HTR-8/SVneo (cell line): ENCODE measurements at places on chromosomes 4 and X.

DNA sequence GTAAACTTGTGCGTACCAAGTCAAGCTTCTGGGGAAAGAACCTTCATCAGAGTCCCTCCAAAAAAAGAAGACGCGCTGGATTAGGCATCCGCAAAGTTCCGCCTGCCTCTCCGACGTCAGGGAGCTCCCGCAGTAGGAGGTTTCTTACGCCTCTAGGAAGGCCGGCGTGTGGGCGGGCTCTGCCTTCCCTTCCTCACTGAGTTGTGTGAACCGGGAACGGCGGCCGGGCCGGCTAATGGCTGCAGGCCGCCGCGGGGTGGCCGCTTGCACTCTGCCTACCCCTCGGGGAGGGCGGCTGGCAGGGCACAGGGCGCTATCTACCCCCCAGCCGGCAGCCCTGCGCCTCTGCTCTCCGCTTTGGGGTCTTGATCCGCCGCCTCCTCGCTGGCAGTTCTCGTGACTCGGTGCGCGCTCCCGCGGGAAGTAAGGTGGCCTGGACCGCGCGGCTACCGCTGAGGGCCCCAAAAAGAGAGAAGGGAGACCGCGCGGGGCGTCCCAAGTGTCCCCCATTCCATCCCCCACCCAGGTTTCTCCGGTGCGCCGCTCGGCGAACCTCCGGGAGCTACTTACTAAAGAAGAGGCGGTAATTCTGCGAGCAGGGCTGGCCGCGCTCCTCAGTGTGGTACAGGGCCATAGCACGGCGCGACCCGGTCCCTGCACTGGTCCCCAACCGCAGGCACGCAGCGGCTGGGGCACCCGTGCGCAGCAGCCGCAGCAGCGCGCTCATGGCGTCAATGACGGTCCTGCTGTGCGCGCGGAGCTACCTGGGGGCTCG lies at the start of gene PPA2:
PPA2 (minus strand) TSS at position 739 of the 775 bp plus-strand sequence; CDS start at position 727, 12 bp downstream.
- DNase-seq, result peak; percentile 30

GRCh38 chr4:165631208-165631894 lies 241.7 kb upstream of the TLL1 start:
- DNase-seq, result no peak

- DNase-seq, result no peak
Measured at GRCh38 chrX:39574178-39574577, 523.6 kb downstream of the BCOR start.

GRCh38 chrX:1481636-1482529 lies 29.2 kb upstream of the ASMTL start:
- DNase-seq, result peak; percentile 66

DNA sequence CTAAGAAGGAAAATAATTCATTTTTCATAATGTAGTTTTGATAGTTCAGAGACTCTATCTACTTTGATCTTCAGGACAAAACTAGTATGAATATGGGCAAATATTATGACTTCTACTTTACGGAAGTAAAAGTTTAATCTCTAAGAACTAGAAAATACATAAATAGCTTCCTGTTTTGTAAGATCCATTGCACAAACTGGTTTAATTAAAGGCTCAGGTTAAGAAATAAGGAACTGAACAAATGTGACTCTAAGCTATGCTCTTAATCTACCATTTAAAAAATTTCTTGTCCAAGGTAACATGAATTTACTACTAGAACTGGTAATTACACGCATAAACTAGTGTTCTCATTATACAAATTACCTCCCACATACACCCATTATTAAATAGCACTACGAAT lies 360.6 kb downstream of the INPP4B start:
- no peak for DNase-seq

- no peak for DNase-seq
Measured at GRCh38 chr4:183449193-183449882, 4.9 kb downstream of the CDKN2AIP start.

- DNase-seq, result no peak
Measured at GRCh38 chr4:13762130-13762529, 134.6 kb upstream of the BOD1L1 start.

DNA sequence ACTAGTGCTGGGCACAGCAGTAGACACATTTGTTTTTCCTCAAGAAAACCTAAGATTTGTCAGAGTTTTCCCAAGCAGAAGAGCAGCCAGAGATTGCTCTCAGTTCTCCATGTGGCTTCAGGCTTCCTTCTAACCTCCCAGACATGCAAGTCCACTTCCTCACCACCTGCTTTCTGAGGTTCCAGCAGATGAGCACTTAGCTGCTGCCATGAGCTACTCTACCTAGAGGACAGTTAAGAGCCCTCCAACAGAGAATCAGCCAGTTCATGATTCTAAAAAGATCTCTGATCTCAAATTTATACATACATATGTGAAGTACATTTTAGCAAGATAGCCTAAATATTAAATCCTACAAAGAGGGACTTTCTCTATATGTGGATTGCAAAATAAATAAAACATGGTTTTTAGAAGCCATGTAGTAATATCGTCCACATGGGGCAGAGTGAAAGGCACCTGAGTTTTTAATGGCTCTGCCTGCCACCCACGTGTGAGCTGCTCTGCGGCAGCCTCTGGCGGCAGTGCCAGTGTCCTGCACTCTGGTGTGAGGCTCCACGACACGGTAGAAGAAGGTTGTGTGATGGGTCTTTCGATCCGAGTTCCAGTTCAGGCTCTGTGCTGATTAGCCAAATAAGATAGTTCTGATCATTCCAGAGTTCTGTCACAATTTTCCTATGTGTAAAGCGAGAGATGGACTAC lies 10.3 kb downstream of the CYP4V2 start:
- peak; percentile 48 for DNase-seq

DNA sequence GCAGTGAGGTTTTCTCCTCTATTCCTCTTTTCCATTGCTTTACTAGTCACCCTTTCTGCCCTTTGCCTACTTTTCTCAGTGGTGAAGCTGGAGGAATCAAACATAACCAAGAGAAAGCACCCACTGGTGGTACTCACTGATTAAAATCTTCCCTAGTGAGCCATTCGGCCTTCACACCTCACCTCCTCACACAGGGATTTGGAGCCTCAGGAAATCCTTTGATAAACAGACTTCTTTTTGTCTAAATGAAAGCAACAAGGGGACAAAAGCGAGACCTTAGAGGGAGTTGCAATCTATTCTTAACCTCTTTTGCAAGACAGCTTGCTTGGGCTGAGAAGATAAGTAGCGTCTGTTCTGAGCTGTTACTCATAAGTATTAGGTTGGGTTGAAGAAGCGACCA lies 572.6 kb downstream of the ZNF674 start:
- no peak for DNase-seq

DNA sequence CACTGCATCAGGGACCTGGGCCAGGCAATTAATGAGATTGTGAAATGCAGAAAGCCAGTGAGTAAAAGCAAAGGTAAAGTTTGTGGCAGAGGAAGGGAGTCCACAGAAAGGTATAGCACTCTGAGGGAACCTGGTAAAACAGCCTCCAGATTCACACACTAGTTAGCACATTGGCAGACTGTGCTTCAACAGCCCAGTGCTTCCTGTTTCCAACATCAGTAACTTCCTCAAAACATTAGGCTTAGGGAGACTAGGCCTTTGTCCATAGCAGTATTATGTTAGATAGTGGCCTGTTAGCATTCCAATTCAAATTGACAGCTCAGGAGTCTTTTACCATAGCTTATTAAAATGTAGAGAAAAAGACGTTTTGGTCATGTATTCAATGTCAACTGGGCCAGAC lies 582.6 kb upstream of the ACTRT1 start:
- no peak for DNase-seq

- no peak for DNase-seq
Measured at GRCh38 chr4:11640584-11640983, 211.9 kb upstream of the HS3ST1 start.

DNA sequence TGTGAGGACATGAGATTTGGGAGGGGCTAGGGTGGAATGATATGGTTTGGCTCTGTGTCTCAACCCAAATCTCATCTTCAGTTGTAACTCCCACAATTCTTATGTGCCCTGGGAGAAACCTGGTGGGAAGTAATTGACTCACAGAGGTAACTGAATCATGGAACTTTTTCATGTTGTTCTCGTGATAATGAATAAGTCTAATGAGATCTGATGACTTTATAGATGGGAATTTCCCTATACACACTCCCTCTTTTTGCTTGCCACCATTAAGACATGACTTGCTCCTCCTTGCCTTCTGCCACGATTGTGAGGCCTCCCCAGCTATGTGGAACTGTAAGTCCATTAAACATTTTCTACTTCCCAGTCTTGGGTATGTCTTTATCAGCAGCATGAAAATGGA lies 253.2 kb upstream of the GK2 start:
- DNase-seq, result no peak

DNA sequence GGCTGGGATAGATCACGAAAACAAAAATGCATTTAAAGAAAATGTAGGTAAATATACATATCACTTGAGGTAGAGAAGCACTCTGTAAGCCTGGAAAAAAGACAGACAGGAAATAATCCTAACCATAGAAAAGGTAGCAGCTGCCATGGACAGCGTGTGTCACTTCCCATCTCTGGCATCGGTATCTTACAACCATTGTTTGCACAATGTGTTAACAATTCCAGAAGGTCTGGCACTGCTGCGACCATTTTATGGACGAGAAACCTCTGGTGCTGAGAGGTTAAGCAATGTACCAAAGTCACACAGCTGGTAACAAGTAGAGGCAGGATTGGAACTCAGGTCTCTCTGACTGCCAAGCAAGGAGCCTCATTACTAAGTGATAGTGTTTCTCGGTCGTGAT lies 1.7 kb upstream of the MTNR1A start:
- no peak for DNase-seq

DNA sequence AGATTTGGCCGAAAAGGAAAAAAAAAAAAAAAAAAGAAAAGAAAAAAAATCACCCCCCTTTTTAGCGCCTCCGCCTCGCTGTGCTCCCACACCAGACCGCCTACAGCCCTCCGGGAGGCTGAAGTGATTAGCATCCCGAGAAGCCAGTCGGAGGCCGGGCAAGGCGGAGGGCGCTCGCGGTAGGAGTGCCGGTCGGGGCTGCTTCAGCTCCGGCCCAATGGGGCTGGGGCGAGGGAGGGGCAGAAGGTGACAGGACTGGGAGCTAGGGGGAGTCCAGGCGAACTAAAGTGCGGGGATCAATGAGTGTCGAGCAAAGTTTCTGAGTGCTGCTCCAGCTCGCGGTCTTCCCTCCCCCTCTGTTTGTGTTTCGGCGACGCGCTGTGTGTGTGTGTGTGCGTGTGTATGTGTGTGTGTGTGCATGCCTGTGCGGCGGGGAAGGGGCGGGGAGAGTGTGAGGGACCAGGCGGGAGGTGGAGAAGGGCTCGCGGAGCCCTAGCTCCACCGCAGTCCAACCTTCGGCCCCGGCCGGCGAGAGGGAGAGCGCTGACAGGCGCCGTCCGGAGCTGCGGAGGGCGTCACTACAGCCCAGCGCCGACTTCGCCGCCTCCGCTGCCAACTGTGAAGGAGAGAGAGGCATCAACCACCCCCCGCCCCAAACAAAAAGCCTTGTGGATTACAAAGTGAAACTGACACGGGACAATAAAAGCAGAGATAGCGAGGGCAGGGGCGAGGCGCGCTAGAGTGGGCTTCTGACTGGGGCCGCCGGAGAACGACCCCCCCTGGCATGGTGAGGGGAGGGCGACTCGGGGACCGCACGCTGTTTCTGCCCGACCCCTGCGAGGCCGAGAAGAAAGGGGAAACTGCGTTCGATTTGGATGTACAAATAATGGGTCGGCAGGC lies at the start of gene FAT4:
FAT4 (plus strand) TSS at position 280 of the 900 bp plus-strand sequence. CDS start 1,457 bp downstream, outside the sequence.
- DNase-seq, result peak; percentile 81

- DNase-seq, result peak; percentile 57
Measured at GRCh38 chr4:139603576-139604410, 47.8 kb upstream of the SETD7 start.

- DNase-seq, result no peak
Measured at GRCh38 chrX:34734383-34734782, 77.3 kb upstream of the TMEM47 start.

DNA sequence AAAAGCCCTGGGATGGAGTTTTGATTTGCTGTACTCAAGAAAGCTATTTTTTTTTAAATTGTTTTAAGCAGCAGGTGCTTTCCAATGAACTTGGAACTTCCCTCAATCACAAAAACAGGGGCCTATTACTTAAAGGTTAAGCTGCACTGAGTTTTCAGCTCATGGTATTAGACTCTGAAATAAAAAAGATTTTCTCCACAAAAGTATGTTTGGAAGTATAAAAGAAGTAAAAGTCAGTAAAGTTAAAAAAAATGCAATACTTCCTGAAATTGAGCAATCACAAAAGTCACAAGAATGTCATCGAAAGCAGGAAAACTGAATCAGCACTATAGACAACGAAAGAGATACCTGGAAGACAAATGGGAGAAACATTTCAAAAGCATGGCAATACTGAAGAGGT lies 38.9 kb upstream of the PLAC8 start:
- no peak for DNase-seq

DNA sequence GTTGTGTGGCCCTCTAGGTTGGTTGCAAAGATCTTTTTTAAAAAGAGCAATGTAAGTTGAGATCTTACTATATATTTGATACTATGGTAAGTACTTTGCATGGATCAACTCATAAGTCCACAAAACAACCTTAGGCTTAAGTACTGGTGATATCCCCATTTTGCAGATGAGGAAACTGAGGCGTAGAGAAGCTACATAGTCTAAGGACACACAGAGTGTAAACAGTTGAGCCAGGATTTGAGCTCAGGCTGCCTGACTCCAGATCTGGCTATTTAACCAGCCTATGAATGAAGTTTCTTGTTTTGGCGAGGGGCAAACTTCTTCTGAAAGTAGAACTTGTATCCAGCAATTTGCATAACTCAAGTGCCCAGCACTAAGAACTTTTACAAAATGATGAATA lies 38.6 kb upstream of the STX18 start:
- DNase-seq, result no peak

- no peak for DNase-seq
Measured at GRCh38 chrX:154987940-154988339, 34.6 kb downstream of the F8 start.

- peak; percentile 67 for DNase-seq
Measured at GRCh38 chrX:7083468-7084396, 63.8 kb upstream of the STS start.

DNA sequence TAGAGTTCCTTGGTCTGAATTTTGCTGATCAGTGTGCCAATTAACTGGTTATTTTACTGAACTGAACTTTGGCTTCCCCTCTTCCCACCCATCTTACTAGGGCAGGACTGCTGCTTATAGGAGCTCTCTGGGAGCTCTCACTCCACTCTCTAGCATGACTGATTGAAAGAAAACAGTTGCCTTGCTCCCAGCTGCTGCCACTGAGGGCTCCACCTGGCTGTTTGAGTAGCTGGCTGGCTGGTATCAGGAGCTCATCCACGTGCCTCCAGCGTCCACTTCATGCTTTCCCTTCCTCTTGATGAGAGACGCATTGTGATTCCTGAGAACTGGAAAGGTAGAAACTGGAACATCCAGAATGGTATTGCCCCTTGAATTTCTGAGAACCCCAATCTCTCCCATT lies 73.0 kb upstream of the KLHL13 start:
- DNase-seq, result no peak

GRCh38 chrX:71912156-71912555 lies 1.5 kb downstream of the NHSL2 start:
- no peak for DNase-seq

DNA sequence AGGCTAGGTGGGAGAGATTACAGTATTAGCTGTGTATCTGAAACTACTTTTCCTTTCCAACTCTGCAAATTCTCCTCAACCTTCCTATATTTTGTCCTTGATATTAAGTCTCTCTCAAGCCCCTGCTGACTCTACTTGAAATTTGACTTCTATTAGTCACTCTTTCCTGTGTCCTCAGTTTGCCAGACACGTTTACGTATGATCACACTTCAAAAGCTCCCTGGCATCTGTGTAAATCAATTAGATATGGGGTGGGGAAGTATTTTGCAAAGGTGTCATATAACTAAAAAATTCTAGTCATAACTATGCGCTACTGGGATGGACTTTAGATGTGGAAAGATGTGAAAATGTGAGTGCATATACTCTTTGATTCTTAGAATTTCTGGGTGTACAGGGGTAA lies 67.4 kb upstream of the ARHGAP24 start:
- no peak for DNase-seq

GRCh38 chrX:25015486-25016360 lies at the start of gene ARX:
Gene ARX (minus strand): TSS chrX:25015965. CDS start chrX:25015737, 228 bp downstream.
- DNase-seq, result no peak
